ENCODE measurements at places on chromosomes 13 and 19.

DNA sequence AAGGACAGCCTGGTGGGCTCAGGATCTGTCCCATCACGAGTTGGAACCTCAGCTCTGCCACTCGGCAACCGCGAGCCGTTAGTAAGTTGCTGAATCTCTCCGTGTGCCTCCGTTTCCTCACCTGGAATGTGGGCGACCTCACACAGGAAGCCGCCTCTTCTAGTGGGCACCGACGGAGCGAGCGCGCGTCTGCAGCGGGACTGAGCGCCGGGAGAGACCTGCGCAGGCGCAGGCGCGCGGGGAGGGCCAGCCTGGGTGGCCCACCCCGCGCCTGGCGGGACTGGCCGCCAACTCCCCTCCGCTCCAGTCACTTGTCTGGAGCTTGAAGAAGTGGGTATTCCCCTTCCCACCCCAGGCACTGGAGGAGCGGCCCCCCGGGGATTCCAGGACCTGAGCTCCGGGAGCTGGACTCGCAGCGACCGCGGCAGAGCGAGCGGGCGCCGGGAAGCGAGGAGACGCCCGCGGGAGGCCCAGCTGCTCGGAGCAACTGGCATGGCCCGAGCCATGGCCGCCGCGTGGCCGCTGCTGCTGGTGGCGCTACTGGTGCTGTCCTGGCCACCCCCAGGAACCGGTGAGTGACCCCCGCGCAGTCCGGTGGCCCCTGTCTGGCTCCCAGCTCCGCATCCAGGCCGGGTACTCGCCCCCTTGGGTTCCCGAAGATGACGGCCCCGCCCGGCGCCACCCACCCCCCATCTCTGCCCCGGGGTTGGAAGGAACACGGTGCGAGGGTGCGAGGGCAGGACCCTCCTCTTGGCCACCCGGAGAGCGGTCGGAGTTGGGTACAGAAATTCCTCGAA, at the start of gene PVR:
TSS of gene PVR (plus strand) at position 306 of the 797 bp plus-strand sequence. CDS start at position 493, 187 bp downstream.
- DNase-seq, result peak; percentile 58

GRCh38 chr13:90717451-90717936, 630.0 kb upstream of the MIR17HG start:
- no peak for DNase-seq

DNA sequence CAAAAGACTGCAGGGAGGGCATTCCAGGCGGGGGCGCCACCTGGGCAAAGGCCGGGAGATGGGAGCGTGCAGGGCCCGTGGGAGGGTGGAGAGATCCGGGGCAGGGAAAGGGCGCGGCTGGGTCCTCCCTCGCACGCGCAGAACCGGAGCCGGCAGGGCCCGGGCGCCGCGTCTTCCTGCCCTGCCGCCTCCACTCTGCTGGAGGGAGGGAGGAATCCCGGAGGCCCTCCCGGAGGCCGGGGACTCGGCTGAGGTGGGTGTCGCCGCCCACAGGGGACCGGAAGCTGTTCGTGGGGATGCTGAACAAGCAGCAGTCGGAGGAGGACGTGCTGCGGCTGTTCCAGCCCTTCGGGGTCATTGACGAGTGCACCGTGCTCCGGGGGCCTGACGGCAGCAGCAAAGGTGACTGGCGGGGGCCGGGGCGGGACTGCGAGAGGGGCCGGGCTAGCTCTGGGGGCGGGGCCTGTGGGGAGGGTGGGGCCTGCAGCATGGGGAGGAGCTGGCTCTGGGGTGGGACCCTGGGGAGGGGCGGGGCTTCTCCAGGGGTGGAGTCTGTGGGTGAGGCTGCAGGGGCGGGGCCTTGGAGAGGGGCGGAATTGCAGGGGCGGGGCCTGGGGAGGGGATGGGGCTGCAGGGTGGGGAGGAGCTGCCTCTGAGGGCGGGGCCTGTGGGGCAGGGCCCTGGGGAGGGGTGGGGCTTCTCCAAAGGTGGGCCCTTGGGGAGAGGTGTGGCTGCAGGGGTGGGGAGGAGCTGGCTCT, 51.3 kb downstream of the CELF5 start:
- DNase-seq, result peak; percentile 58

GRCh38 chr13:22017226-22017625, 346.4 kb downstream of the FGF9 start:
- DNase-seq, result no peak

- DNase-seq, result no peak
These were observed 5.4 kb upstream of the NUMBL start for GRCh38 chr19:40695881-40696280.

DNA sequence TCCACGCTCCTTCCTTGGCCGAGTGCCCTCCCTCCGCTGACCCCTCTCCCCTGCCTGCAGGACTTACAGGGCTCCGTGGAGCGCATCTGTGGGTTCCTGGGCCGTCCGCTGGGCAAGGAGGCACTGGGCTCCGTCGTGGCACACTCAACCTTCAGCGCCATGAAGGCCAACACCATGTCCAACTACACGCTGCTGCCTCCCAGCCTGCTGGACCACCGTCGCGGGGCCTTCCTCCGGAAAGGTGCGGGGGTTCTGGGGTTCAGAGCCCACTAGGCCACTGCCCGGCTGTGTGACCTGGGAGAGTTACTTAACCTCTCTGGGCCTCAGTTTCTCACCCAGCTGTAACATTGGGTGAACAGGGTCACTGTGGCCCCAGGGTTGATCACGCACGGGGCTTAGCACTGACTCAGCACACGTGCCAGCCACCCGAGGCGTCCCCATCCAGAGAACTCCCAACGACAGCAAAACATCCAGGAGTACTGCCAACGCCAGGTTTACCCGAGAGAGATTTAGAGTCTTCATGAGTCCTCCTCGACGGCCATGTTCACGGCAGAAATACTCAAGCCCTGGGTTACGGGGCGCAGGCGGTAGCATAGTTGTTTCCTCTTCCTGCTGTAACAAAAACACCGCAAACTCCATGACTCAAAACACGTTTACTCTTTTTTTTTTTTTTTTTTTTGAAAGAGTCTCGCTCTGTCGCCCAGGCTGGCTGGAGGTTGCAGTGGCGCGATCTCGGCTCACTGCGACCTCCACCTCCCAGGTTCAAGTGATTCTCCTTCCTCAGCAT, 9.7 kb upstream of the SPACA4 start:
- DNase-seq, result no peak

DNA sequence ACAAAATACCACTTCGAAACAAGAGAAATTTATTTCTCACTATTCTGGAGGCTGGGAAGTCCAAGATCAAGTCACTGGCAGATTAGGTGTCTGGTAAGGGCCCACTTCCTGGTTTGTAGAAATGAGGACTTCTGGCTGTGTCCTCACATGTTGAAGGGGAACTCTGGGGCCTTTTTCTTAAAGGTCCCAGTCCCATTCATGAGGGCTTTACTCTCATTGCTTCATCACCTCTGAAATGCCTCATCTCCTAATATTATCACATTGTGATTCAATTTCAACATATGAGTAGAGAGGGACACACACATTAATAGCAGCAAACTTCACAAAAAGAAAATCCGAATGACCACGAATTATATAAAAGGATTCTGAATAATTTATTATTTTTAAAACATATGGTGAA, 21.6 kb upstream of the SIGLEC14 start:
- no peak for DNase-seq

GRCh38 chr19:13906521-13906904, 512 bp downstream of the CC2D1A start:
- no peak for DNase-seq

DNA sequence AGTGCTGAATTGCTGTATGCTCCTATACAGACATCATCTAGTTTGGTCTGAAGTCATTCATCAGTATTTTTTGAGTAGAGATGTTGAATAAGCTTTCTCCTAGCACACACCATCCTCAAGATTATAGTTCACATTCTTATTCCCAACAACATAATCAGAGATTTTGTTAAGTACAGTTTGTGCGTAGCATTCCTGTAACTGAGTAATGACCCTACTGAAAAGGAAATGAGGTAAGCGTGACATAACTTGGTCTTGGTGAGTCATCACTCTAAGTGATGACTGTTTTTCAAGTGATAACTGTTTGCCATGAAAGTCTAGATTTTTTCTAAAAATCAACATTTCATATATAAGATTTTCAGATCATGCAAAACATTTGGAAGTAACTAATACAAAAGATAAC, 18.5 kb upstream of the FAM216B start:
- no peak for DNase-seq

DNA sequence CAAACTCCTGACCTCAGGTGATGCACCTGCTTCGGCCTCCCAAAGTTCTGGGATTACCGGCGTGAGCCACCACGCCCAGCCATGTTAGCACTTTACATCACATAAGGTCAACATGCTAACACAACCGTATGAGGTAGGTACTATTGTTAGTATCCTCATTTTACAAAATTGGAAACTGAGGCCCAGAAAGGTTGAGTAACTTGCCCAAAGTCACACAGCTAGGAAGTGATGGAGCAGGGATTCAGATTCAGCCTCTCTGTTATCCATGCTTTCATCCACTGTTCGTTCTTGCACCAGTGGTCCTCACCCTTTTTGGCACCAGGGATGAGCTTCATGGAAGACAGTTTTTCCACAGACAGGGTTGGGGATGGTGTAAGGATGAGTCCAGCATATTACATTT, 8.6 kb downstream of the COX6B1 start:
- no peak for DNase-seq

Measured in NCI-H1092 treated with DMSO at 0.1 percent for 48 hours (cell line).